ENCODE measurements at places on chromosomes 2 and 18.

DNA sequence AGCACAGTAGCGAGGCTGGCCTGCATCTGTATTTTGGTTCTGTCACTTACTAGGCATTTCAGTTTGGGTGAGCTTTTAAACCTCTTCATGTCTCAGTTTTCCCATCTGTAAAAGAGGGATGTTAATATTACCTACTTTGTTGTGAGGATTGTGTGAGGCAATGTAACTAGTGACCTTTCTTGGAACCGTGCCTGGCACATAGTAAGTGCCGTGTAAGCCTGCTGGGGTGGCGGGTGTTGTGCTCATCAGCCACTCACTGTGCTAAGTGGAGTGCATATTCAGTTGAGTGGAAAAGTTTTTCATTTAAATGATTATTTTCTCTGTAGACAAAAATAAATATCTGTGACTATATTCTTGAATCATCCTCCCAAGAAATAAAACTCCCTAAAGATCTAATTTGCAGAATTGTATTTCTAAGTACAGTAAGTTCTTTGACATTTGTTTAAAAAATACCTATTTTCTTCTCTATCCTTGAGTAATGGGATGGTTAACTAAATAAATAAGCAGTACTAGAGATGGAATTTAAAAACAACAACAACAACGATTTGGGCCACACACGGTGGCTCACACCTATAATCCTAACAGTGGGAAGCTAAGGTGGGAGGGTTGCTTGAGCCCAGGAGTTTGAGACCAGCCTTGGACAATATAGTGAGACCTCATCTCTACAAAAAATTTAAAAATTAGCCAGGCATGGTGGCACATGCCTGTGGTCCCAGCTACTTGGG lies 56.7 kb downstream of the MALT1 start:
- no peak for DNase-seq

DNA sequence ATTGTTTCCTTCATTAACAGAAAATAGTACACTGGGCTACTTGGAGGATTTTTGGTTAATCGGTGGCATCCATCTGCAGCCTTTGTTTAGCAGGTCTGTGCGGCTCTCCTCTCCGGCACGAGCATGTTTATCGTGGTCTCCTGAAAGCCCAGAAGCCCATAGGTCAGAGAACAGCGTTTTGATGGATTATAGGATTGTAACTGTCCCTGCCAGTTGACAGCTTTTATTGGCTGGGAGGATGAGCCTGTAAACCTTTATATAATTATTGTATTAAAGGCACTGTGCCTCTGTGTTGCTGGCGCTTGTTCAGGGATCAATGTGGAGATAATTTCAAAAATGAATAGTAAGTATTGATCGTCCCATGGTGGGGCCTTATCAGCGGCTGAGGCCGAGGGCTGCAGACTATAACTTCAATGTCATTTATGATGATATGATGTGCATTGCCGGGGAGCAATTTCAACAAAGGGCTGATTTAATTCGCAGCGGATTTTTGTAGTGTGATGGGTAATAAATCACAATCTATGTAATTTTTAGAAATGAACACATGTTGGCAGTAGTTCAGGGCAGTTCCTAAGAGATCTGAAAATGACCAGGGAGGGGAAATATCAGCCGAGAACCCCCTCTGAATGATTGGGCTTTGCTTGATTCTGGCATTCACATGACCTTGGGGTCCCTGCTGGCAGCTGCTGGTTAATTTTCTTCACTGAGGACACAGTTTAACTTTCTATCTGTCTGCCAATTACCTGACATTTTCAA lies 736.1 kb downstream of the GALR1 start:
- DNase-seq: no peak

DNA sequence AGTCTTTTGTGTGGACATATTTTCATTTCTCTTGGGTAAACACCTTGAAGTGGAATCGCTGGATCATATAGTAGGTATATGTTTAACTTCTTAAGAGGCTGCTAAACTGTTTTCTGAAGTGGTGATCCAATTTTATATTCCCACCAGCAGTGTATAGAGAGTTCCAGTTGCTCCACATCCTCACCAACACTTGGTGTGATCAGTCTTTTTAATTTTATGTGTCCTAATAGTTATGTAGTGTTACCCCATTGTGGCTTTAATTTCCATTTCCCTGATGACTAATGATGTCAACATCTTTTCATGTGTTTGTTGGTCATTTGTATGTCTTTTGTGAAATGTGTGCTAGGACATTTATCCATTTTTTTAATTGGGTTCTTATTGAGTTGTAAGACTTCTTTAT lies 56.9 kb downstream of the DGKD start:
- DNase-seq: no peak

DNA sequence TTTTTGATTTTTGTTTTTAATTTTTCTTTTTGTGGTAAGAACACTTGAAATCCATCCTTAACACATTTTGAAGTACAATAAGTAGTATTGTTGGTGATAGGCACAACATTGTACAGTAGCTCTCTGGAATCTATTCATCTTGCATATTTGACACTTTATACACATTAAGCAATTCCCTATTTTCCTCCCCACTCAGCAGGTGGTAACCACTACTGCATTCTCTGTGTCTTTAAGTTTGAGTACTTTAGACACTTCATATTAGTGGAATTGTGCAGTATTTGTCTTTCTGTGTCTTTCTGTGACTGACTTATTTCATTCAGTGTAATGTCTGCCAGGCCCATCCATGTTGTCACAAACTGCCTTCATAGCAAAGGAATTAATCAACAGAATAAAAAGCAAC lies 471.7 kb upstream of the CDH20 start:
- no peak for DNase-seq

GRCh38 chr18:68985172-68985820 lies 187.4 kb downstream of the CCDC102B start:
- DNase-seq: no peak

GRCh38 chr2:68512326-68512725 lies 44.9 kb downstream of the APLF start:
- DNase-seq: no peak

DNA sequence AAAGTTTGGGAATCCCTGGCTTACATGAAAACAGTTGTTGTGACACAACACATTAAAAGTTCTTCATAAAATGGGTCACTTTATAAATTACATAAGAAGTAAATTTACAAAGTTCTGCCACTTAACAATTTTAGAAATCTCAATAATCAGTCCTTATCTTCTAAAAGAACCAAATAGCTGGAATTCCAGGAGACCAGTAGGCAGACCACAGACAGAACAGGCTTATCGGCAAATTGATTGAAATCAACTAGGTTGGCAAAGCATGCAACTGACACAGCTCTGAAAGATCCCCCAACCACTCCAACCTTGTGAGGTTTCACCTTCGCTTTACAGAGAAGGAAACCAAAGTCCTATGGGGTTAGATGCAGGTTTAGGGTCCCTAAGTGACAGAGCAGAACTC lies 103.0 kb downstream of the DNER start:
- DNase-seq: no peak

- DNase-seq: no peak
Observed at GRCh38 chr18:11526675-11527074, 82.7 kb upstream of the SLC35G4 start.

DNA sequence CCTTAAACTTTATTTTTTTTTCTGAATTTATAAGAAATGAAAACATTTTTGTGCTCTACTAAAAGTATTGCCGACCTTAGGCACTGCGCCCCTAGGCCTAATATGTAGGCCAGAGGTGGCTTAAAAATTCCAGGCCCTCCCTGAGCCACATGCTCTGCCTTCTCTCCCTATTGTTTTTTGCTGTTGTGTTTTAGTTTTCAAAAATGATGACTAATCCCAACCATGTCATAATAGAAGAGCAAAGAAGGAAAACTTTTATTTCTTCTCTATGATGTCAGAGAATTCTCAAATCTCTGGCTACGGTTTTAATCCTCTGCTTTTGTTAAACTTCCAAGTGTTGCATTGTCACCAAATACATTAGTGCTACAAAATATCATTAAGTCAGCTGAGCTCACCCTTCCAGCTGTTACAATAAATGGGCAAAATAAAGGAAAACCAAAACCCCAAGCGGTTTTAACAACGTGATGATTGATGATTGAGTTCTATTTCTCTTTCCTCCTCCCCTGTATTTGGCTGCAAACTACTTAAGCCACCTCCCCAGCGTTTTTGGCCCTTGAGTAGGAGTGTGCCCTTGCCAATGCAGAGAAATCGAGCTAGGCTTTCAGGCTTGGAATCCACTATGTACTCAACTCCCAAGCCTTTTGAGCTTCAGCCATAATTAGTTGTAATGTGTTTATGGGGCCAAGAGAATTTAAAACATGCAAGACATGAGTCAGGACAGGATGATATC lies 163.5 kb upstream of the POU3F3 start:
- DNase-seq: no peak

DNA sequence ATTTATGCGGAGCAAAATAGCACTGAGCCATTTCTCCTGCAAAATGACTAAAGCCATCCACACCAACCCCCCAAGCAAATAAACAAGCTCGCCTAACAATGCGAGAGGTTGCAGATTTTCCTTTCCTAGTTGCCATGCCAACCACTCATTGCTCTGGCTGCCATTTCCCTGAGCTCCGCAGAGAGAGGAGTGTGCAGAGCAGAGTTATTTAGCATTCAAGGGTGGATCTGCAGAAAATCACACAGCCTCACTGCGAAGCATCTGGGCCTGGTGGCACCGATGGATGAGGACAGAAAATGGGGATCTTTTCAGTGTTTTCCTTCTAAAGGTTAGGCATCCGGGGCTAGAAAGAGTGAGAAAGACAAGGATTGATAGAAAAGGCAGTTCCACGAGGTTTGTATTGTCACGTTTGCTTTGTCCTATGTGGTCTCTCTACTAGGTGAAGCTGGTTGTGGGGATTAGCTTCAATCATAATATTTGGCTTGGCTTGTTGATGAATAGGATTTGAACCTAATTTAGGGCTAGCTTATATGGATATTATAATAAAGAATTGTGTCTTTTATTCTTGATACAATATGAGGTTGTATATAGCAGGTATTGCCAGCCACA lies 110.2 kb upstream of the UNC80 start:
- DNase-seq: no peak
